ENCODE measurements at places on chromosomes 1 and 21. TPM values are rescaled to one million over a fixed set of nuclear protein-coding genes. Genes with fewer than 3 reads are reported as not detected.

DNA sequence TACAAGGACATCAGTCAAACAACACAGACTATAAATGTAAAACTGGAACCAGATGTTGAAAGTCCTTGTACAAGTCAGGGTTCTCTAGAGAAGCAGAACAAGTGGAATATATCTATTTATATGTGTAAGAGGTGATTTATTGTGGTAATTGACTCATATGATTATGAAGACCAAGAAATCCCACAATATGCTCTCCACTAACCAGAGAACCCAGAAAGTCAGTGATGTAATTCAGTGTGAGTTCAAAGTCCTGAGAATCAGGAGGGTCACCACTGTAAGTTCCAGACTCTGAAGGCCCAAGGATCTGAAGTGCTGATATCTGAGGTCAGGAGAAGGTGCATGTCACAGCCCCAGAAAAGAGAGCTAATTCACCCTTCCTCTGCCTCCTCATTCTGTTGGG, 57.0 kb downstream of the LRRC53 start:
- no peak for DNase-seq

GRCh38 chr1:113456967-113457366, 66.7 kb downstream of the MAGI3 start:
- peak; percentile 84 for DNase-seq

DNA sequence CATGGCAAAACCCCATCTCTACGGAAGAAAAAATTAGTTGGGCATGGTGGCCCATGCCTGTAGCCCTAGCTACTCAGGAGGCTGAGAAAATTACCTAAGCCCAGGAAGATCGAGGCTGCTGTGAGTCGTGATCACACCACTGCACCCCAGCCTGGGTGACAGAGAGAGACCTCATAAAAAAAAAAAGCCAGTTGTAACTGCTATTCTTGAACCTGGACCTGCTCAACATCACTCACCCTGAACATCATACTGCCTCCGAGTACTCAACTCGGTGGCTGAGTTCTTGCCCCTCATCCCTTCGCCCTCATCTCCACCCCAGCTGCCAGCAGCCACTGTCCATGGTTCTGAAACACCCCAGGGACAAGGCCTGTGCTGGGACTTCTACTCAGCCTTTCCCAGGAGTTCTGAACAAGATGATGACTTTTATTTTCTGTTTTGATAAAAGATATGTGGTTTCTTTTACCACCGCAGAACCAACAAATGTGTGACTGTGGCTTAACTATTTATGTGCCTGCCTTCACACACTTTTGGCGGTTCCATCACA, 5.4 kb upstream of the DISP3 start:
- no peak for DNase-seq

- DNase-seq = no peak
These were observed 29.7 kb downstream of the HEYL start for GRCh38 chr1:39609618-39610331.

GRIK3 gene
- polyA plus RNA-seq = not detected

GRCh38 chr21:44199448-44199847, 41.3 kb downstream of the ICOSLG start:
- DNase-seq = no peak

DNA sequence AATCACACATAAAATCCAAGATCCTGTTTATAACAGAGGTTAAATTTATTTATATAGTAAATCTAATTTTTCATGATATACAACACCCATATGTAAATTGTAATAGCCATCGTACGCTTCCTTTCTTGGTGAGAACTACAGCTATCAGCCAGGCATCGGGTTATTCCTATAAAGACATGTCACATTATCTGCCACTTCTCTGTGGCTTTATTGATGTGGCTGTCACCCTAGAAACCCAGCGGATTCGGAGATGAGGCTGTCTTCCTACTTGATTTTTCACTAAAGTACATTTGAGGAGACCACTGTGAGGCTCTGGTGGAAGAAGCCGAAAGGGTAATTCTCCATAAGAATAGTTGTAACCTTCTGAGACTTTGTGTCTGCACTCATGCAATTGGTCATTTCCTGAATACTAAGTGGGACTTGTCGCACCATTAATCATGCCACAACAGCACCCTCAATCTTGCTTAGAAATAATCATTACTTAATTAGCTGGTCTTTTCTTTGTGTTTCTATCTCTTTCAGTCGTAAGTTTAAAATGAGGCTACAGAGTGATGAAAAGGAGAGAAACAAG, 106.0 kb downstream of the NTNG1 start:
- DNase-seq = no peak

DNA sequence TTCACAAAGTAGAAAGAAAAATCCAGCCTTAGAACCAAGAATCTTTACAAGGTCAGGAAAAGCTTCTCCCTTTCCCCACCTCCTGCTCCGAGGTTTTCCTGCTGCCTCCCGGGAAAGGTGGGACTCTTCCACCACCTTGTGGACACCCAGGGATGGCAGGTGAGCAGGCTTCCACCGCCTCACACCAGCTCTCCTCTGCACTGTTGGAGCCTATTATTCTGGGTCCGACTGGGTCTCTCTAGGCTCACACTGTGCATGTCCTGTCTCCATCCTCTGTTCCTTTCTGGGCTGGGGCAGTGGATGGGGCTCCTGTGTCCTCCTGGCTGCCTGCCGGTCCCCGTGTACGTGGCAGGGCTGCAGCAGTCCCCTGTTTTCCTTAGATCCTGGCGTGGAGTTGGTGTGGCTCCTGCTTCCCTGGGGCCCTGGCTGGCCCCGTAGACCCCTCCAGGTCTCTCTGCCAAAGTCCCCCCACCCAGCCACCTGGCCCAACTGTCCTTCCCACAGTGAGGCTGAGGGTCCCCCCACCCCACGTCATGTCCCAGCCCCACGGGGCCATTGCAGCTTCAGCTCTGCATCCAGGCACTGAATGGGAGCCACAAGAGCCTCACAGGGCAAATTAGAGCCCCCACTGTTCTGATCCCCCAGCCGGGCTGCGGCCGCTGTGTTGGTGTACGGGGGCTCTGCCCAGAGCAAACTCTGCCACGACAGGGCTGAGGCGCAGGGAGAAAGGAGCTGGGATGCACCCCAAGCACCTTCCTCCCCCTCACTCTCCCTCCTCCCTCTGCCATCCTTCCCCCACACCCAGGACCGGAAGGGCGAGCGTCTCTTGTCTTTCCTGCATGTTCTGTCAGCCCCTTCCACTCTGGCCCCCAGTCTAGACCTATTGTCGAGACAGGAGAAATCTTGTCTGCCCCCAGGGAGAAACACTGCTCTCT, 3.3 kb upstream of the SLC45A1 start:
- no peak for DNase-seq

GRCh38 chr1:66980745-66981367, 56.1 kb downstream of the MIER1 start:
- DNase-seq = no peak

DBT gene
- polyA plus RNA-seq = 7.9 TPM

- no peak for DNase-seq
These were observed 38.8 kb downstream of the VPS45 start for GRCh38 chr1:150106341-150106740.

DNA sequence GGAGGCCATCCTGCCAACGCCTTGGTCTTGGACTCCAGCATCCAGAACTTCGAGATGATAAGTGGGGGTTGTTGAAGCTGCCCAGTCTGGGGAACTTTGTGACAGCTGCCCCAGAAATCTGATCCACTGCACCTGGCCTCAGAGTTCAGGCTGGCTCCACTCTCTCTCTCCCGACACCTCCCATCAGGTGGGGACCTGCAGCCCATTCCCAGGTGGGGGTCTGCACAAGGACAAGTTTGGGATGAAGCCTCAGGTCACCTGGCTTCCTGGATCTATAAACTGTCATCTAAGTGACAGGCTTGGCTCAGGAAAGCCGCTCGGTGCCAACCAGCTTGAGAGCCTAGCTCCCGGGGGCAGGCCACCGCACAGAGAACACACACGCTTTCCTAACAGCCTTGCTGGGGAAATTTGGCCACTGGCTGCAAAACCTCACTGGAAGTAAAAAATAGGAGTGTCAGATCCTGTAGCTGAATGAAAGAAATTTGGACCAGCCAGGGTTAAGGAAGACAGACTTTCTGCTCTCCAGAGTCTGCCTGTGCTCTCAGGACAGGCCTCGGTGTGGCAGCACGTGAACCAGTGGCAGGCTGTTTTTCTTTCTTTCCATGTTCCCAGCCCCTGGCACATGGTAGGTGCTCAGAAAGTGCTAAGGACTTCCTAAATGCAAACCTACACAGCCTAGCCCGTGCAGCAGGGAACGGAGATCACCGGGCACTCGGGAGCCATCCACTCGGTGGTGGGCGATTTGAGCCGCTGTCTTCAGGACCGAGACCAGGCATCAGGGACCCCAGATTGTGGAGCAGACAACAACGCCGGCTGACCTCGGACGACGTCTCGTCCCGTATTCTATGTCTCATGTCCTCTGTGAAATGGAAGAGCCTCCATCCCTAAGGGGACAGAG, 42.6 kb upstream of the LBR start:
- DNase-seq = no peak

DNA sequence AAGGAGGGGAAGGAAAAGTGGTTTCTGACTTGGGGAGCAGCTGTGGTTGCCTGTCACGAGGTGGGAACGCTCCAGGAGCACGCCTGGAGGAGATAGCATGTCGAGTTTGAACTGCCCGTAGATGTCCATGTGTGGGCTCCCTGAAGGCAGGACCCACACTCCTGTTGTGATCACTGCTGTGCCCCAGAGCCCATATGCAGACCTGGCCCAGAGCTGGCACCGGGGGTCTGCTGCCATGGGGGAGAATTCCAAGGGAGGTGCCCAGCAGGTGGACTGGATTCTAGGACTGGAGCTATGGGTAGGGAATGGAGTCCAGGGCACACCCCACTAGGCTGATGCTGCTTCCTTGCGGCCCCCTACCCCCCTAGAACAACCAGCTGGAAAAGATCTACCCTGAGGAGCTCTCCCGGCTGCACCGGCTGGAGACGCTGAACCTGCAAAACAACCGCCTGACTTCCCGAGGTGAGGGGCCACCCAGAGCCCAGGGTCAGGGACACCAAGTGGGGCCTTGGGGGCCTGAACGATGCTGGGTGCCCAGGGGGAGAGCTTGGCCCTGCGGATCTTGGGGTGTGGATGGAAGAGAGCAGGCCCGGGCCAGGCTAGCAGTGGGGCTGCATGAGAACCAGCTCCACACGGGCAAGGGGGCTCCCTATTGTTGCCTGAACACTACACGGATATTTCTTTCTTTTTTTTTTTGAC, 9.3 kb downstream of the PODN start:
- no peak for DNase-seq

GRCh38 chr1:168499688-168500049, 44.1 kb downstream of the XCL2 start:
- no peak for DNase-seq

DNA sequence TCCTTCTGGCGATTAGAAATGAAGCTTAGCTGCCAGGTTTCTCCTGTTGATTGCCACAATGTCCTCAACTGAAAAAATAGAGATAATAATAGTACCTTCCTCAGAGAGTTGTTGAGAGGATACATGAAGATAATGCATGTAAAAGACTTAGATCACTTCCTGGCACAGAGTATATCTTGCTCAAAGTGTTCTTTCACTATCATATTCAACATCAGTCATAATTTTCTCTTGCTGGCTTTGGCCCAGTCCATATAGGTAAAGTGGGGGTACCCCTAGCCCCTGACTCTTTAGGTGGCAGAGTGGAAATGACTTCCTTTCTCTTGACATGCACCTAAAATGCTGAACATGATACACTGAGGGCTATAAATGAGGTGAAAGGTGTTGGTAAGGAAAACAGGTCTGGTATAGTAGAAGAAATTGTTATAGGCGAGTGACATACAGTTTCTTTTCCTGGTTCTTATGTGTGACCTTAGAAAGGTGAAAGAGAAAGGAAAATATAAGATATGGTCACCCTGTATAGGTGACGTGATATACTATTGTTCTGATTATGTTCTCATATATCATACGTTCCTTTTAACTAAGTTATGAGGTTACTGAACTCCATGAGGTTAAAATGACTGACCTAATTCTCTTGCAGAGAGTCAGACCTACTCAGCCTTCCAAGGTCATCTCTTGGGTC, 209.9 kb upstream of the DEPDC1 start:
- DNase-seq = no peak

GRCh38 chr1:171805395-171806115, 24.1 kb downstream of the METTL13 start:
- no peak for DNase-seq

DNA sequence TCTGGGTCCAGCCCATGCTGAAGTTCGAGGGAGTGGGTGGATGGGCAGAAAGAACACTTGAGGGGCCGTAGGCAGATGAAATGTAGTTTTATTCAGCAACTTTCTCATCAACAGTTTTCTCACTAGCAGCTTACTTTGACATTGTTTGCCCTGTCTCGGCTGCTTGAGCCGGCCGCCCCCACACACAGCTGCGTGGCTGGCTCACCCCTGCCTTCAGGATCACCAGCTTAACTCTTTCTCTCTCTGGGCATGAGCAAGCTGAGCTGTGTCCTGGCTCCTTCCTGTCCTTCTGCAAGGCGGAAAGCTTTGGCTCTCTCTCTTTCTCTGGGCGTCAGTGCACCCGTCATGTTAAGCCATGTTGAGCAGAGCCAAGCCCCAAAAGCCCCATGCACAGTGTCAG, 104.4 kb upstream of the GNG12 start:
- DNase-seq = no peak

DNA sequence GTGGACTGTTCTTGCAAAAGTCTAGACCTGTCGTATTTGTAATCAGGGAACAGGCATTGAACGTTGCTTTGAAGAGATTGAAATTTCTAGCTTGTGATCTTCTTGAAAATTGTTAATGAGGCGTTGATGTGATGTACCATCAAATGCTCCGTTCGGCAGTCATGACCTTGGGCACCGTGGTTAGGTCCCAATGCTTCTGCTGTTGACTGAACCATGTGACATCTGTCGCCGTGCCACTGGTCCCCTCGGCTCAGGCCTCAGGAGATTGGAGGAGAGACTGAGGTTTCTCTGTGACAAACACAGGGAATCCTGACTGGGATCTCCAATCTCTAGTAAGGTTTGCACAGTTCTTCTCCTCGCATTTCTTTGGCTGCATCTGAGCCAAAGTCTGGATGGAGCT, 18.1 kb upstream of the KCNAB2 start:
- no peak for DNase-seq

DNA sequence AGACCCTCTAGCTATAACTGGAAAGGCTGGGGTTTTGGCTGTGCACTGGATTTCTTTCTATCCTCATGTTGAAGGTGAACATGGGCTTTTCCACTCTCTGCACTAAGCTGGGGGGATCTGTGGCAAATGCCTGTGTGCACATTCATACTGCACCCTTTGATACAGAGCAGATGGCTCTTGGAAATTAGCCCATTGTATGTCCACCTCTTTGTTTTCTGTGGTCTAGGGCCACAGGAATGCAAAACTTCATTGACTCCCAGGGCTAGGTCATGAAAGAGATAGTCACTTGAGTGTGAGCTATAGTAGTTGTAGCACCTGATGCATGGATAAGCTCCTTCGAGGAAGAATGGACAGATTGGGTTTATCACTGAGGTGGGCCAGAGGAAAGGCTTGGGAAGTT, 5.7 kb upstream of the OR14A16 start:
- no peak for DNase-seq

- no peak for DNase-seq
These were observed 7.0 kb downstream of the DENND4B start for GRCh38 chr1:153939476-153939875.

- no peak for DNase-seq
These were observed 64.8 kb downstream of the TP53BP2 start for GRCh38 chr1:223780949-223781348.

All from BJ (cell line).